ENCODE measurements at places on chromosomes 13 and 19.

GRCh38 chr19:4279267-4279529 is 132 bp downstream of the SHD start:
- no peaks in the 10 kb centered on the region for H3K36me3 ChIP-seq
- H3K27me3 ChIP-seq = peaks cover 18% of the 10 kb centered on the region
- no peaks in the 10 kb centered on the region for H3K4me1 ChIP-seq
- no peak overlapping the region for H3K27ac ChIP-seq
- no peak overlapping the region for H3K4me3 ChIP-seq

GRCh38 chr13:23570921-23571315 is 706 bp downstream of the TNFRSF19 start:
- peaks cover 4% of the 10 kb centered on the region for H3K4me1 ChIP-seq
- no peak for DNase-seq
- peaks cover 65% of the 10 kb centered on the region for H3K27me3 ChIP-seq
- H3K36me3 ChIP-seq = no peaks in the 10 kb centered on the region

- H3K36me3 ChIP-seq = peaks cover 50% of the 10 kb centered on the region
- no peak overlapping the region for H3K4me3 ChIP-seq
- peak overlapping the region; percentile 71 for H3K27ac ChIP-seq
- no peak for DNase-seq
- H3K4me1 ChIP-seq = peaks cover 82% of the 10 kb centered on the region
- no peaks in the 10 kb centered on the region for H3K27me3 ChIP-seq
These were observed 24.4 kb upstream of the GPR18 start for GRCh38 chr13:99282264-99283231.

- no peaks in the 10 kb centered on the region for H3K36me3 ChIP-seq
- no peak for DNase-seq
- no peaks in the 10 kb centered on the region for H3K27me3 ChIP-seq
- no peak overlapping the region for H3K27ac ChIP-seq
These were observed 50.7 kb upstream of the USP29 start for GRCh38 chr19:57068921-57069697.

- no peak overlapping the region for H3K4me3 ChIP-seq
- peaks cover 38% of the 10 kb centered on the region for H3K27me3 ChIP-seq
- no peak overlapping the region for H3K27ac ChIP-seq
These were observed 322.3 kb downstream of the DLEU7 start for GRCh38 chr13:50521006-50521830.

DNA sequence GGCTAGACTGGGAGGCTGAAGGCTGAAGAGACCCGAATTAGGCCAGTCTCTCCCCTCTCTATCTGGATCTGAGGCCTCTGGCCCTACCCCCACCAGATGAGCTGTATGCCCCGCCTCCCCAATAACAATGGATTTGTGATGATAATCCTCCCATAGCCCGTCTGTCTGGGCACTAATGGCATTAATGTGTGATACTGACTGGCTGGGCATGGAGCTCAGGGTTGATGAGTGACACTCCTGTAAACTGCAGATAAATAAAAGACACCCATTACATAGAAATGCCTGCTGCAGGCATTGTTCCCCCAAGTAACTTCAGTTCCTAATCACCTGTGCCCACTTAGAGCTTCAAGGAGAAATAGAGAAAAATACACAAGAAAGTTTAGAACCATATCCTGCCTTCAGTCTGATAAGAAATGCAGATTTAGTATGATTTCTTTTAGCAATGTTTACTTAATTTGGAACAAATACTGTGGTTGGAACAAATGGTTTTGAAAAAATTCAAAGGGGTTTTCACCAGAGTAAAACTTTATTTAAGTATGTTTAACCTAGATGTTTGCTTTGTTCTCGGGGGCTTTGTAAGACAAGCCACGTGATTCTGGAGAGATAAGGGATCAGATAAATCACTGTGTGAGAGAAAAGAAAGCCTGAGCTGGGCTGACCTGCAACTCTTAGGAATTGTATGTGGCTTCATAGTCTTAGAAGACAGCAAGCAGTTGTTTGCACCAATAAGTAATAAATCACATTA is 60.3 kb downstream of the TNFRSF19 start:
- no peak overlapping the region for H3K4me3 ChIP-seq
- no peaks in the 10 kb centered on the region for H3K36me3 ChIP-seq
- no peaks in the 10 kb centered on the region for H3K4me1 ChIP-seq
- peaks cover 20% of the 10 kb centered on the region for H3K27me3 ChIP-seq

- DNase-seq = no peak
- no peak overlapping the region for H3K4me3 ChIP-seq
- H3K27ac ChIP-seq = no peak overlapping the region
- H3K4me1 ChIP-seq = no peaks in the 10 kb centered on the region
- peaks cover 21% of the 10 kb centered on the region for H3K27me3 ChIP-seq
- peaks cover 10% of the 10 kb centered on the region for H3K36me3 ChIP-seq
These were observed 9.6 kb downstream of the CEBPA start for GRCh38 chr19:33292595-33293254.

DNA sequence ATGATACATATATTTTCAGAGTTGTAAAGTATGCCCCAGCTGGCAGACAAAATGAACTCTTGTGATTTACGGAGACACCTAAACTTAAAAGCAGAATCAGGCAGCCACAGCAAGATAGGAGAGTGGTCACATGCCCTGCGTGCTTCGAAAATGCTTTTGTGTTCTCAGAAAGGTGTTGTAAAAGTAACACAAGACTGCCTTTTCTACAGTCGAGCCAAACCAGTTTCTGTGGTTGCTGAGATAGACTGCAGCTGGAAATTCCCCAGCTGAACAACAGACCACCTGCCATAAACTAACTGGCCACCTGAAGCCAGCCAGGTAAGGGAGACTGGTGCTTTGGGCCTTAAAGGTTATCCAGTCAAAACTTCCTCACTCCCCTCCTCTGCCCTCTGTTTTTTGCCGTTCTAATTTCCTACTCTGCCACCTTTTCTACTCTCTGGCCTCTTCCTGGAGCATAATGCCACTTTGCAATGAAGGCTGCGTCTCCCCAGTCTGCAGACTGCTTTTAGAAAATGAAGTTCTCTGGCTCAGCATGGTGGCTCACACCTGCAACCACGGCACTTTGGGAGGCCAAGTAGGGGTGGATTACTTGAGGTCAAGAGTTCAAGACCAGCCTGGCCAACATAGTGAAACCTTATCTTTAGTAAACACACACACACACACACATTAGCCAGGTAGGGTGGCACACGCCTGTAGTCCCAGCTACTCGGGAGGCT is 381.2 kb upstream of the SLITRK1 start:
- no peaks in the 10 kb centered on the region for H3K36me3 ChIP-seq
- no peak overlapping the region for H3K4me3 ChIP-seq
- no peaks in the 10 kb centered on the region for H3K27me3 ChIP-seq
- no peak overlapping the region for H3K27ac ChIP-seq
- DNase-seq = no peak

- H3K36me3 ChIP-seq = no peaks in the 10 kb centered on the region
- DNase-seq = no peak
- no peaks in the 10 kb centered on the region for H3K27me3 ChIP-seq
- H3K27ac ChIP-seq = no peak overlapping the region
- no peak overlapping the region for H3K4me3 ChIP-seq
- H3K4me1 ChIP-seq = no peaks in the 10 kb centered on the region
These were observed 66.4 kb upstream of the USP29 start for GRCh38 chr19:57053401-57053800.

DNA sequence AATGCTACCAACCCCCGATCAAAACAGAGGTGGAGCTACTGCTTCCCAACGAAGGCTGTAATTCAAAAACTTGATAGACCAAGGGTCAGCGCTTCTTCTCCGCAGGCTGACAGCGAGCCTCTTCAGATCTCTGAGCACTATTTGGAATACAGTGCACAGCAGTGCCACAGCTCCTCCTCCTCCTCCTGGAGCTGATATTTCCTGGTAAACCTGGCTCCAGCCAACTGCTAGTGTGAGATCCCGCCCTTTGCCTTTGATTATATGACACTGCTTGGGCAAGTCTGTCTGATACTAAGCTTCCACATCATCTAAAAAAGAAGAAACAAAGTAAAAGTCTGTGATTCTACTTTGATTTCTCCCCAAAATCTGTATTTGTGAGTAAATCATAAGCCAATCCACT is 710.5 kb downstream of the DACH1 start:
- no peak for DNase-seq
- no peaks in the 10 kb centered on the region for H3K27me3 ChIP-seq
- no peak overlapping the region for H3K27ac ChIP-seq
- no peaks in the 10 kb centered on the region for H3K4me1 ChIP-seq

- no peak overlapping the region for H3K27ac ChIP-seq
- H3K4me1 ChIP-seq = peaks cover 14% of the 10 kb centered on the region
- H3K27me3 ChIP-seq = no peaks in the 10 kb centered on the region
- H3K36me3 ChIP-seq = peaks cover 34% of the 10 kb centered on the region
These were observed 10.2 kb upstream of the ILF3 start for GRCh38 chr19:10643968-10644259.

GRCh38 chr19:41612483-41612882 is 14.4 kb downstream of the CEACAM4 start:
- H3K4me1 ChIP-seq = no peaks in the 10 kb centered on the region
- H3K27ac ChIP-seq = no peak overlapping the region
- H3K27me3 ChIP-seq = peaks cover 31% of the 10 kb centered on the region
- DNase-seq = no peak
- no peaks in the 10 kb centered on the region for H3K36me3 ChIP-seq
- no peak overlapping the region for H3K4me3 ChIP-seq

GRCh38 chr13:23243066-23243465 is 62.3 kb downstream of the SGCG start:
- H3K36me3 ChIP-seq = no peaks in the 10 kb centered on the region
- no peaks in the 10 kb centered on the region for H3K4me1 ChIP-seq
- no peak for DNase-seq
- H3K27ac ChIP-seq = no peak overlapping the region

DNA sequence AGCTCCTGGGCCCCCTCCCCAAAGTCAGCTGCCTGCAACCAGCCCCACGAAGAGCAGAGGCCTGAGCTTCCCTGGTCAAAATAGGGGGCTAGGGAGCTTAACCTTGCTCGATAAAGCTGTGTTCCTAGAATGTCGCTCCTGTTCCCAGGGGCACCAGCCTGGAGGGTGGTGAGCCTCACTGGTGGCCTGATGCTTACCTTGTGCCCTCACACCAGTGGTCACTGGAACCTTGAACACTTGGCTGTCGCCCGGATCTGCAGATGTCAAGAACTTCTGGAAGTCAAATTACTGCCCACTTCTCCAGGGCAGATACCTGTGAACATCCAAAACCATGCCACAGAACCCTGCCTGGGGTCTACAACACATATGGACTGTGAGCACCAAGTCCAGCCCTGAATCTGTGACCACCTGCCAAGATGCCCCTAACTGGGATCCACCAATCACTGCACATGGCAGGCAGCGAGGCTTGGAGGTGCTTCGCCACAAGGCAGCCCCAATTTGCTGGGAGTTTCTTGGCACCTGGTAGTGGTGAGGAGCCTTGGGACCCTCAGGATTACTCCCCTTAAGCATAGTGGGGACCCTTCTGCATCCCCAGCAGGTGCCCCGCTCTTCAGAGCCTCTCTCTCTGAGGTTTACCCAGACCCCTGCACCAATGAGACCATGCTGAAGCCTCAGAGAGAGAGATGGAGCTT is 4.7 kb upstream of the CEACAM5 start:
- H3K27ac ChIP-seq = no peak overlapping the region
- H3K4me1 ChIP-seq = peaks cover 4% of the 10 kb centered on the region
- peaks cover 13% of the 10 kb centered on the region for H3K27me3 ChIP-seq
- no peaks in the 10 kb centered on the region for H3K36me3 ChIP-seq

DNA sequence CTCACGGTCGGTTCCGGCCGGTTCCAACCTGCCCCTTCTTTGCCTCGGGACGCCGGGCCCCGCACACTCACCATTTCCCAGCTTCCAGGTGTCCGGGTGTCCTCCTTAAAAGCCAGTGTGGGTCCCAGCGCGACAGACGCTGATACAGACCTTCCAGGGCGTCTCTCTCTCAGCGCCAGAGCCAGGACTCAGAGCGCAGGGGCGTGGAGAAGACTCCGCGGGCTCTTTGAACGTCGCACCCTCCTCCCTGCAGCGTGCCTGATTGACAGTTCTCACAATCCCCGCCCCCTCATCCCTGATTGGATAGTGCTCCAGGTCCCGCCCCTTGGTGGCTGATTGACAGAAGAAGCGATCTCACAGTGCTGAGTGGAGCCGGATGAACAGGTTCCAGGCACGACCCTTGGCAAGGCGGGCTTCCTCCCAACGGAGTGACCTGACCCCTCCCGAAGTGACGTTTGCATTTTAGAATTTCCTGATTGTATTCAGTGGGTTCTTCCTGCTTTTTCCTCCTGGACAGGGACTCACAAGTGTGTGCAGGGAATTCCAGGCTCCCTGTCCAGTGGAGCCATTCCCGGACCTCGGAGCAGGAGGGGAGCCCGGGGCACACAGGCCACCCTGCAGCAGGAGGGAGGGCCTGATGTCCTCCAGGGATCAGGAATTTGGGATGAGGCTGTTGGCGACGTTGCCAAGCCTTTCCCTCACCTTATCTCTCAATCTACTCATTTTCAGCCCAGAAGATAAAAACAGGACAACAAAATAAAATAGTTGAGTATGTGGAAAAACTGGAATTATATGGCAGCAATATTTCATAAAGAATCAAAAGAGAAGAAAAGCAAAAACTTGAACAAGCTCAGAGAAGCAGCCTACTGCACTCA is at the start of gene ZNF823:
TSS of gene ZNF823 (minus strand) at position 201 of the 875 bp plus-strand sequence. CDS start at position 74, 127 bp downstream.
- peaks cover 15% of the 10 kb centered on the region for H3K4me1 ChIP-seq
- peak; percentile 95 for DNase-seq
- peaks cover 14% of the 10 kb centered on the region for H3K36me3 ChIP-seq
- peak within 1 kb of the TSS; percentile 94 for H3K4me3 ChIP-seq

DNA sequence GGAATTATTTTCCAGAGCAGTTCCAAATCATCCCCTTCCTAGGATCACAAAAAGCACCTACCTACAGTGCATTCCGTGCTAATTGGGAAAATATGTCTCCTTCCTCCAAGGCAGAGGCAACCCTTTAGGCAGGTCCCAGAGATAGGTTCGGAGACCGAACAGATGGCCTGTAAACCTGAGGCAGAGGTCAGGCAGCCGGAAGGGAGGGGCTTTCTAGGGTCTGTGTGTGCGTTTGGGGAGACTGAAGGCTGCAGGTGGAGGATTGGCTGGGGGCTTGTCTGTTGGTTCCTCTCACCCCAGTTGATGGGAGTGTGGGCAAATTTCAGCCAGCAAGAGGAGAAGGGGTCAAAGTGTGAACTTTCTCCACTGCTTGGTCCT is 7.1 kb downstream of the KCNN4 start:
- no peak for DNase-seq
- peaks cover 32% of the 10 kb centered on the region for H3K4me1 ChIP-seq

DNA sequence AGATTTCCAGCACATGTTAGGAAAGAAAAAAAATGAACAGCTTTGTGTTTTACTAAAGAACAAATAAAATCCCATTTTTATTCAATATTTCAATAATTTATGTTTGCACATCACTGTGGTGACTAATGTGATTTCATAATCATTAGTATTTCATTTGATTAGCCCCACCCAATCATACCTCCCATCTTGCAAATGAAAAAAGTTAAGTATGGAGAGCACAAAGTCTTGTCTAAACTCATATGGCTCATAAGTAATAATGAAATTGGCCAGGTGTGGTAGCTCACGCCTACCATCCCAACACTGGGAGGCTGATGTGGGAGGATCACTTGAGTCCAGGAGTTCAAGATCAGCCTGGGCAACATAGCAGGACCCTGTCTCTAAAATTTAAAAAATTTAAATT is 3.8 kb downstream of the ZNF490 start:
- H3K4me1 ChIP-seq = peaks cover 12% of the 10 kb centered on the region
- no peak overlapping the region for H3K27ac ChIP-seq
- no peaks in the 10 kb centered on the region for H3K27me3 ChIP-seq
- DNase-seq = no peak
- H3K4me3 ChIP-seq = no peak overlapping the region

- peaks cover 3% of the 10 kb centered on the region for H3K36me3 ChIP-seq
- DNase-seq = no peak
- no peaks in the 10 kb centered on the region for H3K27me3 ChIP-seq
- peaks cover 11% of the 10 kb centered on the region for H3K4me1 ChIP-seq
- H3K4me3 ChIP-seq = no peak overlapping the region
- H3K27ac ChIP-seq = no peak overlapping the region
These were observed 30.4 kb downstream of the SLC25A15 start for GRCh38 chr13:40819797-40820315.

Measured in activated T-helper 2 cell treated with anti-CD3 and anti-CD28 coated beads, Interferon-gamma antibody, Interleukin-2, Interleukin-4, amounts not matched to agents 10 μg/mL and 5 μg/mL and 100 μg/mL, durations not matched to agents 14 hours and 24 hours and 36 hours (primary cell).